GM20000 (cell line): ENCODE measurements at places on chromosomes 1 and 21.
A peak's percentile ranks its signal among the peaks of the same experiment; 100 is the strongest.

GRCh38 chr21:31580866-31581276 is 78.6 kb upstream of the SOD1 start:
- DNase-seq = peak; percentile 68

GRCh38 chr1:5565281-5566125 is 426.7 kb downstream of the NPHP4 start:
- DNase-seq = no peak

- no peak for DNase-seq
Measured at GRCh38 chr1:166383635-166384346, 217.0 kb upstream of the FAM78B start.

DNA sequence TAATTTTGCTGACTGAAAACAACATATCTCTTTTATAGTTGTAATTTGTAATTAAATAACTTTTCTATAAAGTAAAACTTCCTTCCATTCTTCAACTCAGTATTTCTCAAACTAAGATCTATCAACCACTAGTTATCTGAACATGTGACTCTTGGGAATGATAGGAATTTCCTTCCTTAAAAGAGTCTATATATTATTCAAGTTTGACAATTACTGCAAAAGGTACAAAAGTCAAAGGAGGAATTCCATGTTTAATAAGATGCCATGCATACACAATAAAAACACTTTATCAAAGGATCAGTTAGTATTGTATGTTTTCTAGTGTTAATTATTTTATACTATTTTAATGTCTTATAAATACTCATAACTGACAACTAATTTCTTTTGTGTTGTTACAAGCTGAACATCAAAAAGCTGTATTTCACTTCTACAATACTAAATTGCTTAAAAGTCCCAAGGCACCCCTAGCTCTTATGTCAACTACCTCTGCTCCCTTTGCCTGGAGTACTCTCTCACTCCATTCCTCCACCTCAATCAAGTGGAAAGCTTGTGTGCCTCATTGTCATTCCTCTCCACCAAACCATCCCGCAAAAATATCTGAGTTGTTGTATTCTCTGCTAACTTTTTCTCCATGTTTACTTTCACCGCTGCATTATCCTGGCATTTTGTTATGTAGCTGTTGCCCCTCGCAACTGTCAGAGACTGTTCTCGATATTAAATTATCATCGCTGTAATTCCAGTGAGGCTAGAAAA is 67.9 kb downstream of the SLC44A5 start:
- DNase-seq = no peak

- DNase-seq = no peak
Measured at GRCh38 chr1:205142102-205142469, 20.3 kb upstream of the RBBP5 start.

DNA sequence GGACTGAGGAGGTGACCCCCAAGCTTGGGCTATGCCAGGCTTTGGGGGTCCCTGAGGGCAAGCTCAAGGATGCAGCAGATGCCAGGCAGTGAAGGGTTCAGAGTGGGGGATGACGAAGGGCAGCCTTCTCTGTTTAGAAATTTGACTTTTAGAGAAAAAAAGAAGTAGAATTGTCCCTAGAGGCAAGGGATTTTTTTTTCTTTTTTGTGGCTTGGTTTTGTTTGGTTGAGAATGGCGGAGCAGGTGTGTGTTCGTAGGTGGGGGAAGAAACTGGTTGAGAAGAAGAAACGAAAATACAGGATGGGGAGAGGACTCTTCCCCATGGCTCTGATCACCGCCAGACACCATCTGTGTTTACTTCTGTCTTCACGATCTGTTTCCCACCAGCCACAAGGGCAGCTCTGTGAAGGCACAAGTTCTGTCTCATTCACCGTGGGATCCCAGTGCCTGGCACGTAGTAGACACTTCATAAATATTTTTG is 8.2 kb downstream of the PLA2G5 start:
- DNase-seq = peak; percentile 53

DNA sequence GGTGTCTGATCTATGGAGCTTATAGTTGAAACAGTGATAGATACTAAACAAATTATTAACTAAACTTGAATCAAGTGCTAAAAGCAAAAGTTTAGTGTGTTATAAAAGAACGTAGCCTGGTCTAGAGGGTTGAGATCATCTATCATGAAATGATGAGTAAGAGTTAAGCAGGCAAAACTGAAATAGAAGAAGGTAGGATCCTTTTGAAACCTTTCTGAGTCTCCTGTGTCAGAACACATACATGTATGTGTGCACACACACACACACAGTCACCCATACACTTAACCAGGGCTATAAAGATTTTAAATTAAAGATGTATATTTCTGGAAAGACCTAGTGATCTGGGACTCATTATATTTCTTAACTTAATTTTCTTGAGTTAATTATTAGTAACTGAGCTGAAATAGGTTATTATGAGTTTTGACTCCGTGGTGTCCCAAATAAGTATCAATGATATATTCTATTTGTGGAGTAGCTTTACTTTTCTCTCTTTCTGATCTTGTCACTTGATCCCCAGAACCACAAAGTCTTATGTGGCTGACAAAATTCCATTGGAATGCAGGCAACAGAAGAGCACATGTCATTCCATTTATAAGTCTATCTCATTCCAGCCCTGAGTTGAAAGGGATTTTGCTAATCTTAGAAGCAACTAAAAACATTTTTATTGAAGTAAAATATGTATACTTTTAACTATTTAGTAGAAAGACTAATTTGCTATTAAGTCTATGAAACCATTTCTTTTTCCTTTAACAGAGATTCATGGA is 70.7 kb downstream of the PRRX1 start:
- no peak for DNase-seq

DNA sequence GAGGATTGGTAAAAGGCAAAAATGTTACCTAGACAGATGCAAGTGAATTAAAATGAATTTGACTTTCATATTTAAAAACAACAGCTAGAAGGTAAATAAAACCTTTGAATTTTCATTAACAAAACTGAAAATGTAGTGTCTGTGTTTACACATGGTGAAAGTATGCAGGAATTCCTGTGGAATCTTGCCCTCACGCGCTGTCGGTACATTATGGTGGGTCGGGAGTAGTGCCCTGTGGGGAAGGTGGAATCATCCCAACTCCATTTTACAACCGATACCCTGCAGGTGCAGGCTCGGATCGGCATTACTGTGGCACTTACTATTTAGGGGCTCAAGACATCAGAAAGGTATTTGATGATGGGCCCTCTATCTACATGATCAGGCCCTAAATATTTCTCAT is 197.2 kb upstream of the MAP1LC3C start:
- DNase-seq = no peak

DNA sequence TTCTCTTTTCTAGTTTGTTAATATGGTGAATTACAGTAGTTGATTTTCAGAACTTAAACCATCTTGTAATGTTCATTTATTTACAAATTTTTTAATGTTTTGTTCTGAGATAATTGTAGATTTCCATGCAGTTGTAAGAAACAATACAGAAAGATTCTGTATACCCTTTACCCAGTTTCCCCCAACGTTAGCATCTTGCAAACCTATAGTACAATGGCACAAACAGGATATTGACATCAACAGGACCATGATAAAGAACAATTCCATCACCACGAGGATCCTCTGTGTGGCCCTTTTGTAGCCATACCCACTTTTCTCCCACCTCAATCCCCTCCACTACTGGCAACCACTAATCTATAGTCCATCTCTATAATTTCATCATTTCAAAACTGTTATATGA is 33.3 kb downstream of the COL6A1 start:
- DNase-seq = no peak

- DNase-seq = no peak
Measured at GRCh38 chr1:172766462-172766861, 107.6 kb downstream of the FASLG start.

DNA sequence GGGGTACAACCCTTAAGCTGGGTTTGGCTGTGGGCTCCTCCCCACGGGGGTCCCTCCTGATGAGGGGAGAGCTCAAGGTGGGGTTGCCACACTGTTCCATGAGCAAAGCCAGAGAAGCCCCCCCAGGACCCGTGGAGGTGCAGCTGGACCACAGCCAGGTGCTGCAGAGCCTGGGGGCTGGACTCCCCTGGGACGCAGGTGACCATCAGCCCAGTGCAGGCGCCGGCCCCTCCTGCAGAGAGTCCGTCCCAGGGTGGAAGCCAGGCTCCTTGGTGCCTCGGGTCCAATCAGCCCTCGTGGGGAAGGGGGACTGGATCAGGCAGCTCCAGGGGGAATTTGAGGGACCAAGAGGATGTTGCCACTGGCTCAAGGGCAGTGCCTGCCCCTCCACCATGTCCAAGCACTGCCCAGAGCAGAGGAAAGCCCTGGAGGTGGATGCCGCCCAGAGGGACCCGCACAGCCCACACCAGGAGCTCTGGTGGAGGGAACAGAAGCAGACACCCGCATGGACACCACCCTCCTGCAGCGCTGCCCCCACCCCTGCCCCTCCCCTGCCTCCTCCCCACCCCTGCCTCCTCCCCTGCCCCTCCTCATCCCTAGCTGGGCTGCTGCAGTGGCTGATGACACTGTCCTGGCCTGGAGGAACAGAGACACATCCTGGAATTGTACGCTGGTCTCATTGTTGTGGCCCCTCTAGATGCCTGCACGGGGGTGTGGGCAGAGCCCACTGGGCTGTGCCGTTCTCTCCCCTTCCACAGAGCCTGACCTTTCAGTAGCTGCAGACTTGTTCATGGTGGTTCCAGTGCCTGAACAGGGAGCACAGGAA is 30.8 kb upstream of the COL18A1 start:
- DNase-seq = no peak

- DNase-seq = peak; percentile 66
Measured at GRCh38 chr1:243748706-243749283, 101.2 kb downstream of the AKT3 start.

DNA sequence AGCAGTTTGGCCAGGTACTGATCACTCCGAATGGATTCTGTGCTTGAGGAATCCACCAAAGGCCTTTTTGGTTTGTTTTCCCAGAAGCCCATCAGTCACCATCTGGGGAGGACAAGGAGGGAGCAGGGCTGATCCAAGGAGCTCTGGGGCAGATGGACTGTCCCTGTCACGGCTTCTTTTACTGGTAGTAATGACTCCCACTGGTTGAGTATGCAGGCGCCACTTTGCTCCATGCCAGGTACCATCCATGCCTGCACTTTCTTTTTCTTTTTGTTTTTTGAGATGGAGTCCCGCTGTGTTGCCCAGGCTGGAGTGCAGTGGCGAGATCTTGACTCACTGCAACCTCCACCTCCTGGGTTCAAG is 101.7 kb downstream of the UBIAD1 start:
- no peak for DNase-seq

- no peak for DNase-seq
Measured at GRCh38 chr1:117586747-117587498, 18.9 kb upstream of the TENT5C start.

- DNase-seq = no peak
Measured at GRCh38 chr1:78884685-78885452, 121.7 kb downstream of the ADGRL4 start.

DNA sequence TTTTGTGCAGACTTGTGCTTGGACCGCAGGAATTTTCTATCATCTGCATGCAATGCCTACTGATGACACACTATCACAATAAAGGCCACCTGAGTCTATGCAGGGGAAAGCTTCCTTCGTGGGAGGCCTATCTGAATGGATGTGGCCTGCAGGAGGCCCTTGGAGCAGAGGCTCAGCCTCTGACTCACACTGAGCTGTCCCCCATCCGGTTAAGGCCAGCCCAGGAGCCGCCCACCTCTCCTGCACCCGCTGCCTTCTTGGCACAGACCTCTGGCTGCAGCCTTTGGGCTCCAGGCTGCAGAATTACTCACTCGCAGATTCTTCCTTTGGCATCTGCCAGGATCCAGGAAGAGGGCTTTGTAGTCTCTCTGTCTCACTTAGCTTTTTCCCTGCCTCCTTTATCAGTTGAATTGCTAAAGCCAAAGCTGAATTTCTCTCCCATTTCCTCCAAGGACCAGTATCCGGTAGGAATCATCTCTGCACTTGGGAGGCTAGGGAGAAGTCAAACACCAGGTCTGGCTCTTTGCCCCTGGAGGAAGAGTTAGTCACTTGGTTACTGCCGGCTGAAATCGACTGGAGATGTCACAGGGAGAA is 65.1 kb upstream of the JUN start:
- no peak for DNase-seq

DNA sequence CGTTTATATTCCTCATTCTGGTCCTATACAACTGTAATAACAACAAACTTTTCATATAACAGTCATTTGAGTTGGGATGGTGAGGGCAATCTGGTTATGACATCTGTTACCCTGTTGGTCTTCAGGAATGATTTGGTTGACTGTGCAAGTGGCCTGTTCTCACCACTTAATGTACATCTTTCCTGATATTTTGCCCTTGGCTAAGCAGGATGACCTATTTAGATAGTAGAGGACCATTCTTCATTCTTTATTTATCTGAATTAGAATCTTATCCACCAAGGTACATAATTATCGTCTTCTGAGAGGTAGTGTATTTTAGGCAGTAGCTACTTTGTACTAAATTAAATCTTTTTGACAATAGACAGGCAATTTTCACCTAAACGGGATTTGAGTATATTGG is 154.3 kb downstream of the DNM3 start:
- DNase-seq = no peak

GRCh38 chr1:5495596-5496410 is 496.4 kb downstream of the NPHP4 start:
- no peak for DNase-seq

DNA sequence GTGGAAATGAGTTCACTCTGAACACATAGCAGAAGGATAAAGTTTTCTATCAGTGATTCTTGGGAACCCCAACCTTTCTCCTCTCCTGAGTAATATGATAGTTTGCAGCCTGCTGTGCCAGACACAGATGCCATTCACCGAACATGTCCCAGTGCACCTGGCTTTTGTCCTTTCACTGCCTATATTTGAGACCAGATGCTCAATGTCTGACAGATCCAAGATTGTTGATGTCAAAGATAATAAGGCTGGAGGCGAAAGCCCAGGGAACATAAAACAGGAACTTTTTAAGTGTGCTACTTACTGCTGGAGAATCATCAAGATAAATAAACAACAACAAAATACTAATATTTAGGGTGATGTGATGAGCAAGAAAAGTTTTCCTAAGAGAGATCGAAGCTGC is 139.3 kb downstream of the TIAM1 start:
- DNase-seq = no peak

DNA sequence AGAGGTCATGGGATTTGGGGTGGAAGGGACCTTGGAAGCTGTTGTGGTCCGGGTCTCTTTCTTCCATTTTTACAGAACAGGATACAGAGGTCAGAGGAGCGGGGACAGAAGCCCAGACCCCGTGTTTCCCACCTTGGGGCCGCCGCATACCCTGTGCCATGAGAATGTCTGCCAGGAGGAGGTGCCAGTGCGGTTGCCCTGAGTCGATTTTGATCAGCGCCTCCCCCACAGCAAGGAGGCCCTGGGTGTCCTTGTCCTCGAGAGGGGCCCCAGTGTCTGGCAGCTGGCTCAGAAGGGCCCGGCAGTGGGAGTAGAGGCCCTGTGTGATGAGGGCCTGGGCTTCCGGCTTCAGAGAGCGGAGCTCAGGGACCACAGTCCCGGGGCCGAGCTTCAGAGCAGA is 12.3 kb upstream of the MMEL1 start:
- no peak for DNase-seq

DNA sequence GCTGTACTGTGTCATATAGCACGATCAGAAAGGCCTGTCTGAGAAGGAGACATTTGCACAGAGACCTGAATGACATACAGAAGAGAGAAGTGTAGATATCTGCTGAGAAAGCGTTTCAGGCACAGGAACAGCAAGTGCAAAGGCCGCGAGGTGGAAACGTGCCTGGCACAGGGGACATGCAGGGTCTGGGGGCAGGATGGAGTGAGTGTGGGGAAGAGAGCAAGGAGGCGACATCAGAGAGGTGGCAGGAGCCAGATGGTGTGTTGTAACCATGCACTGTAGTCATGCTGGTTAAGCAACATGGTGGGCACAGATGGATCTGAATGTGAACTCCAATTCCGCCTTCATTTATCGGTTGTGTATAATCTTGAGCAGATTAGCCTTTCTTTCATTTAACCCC is 13.0 kb downstream of the KRTCAP2 start:
- no peak for DNase-seq
